HS-27A (cell line): ENCODE measurements at places on chromosomes 16 and 17.

GRCh38 chr16:73545755-73546154, 497.8 kb upstream of the ZFHX3 start:
- no peak for DNase-seq

DNA sequence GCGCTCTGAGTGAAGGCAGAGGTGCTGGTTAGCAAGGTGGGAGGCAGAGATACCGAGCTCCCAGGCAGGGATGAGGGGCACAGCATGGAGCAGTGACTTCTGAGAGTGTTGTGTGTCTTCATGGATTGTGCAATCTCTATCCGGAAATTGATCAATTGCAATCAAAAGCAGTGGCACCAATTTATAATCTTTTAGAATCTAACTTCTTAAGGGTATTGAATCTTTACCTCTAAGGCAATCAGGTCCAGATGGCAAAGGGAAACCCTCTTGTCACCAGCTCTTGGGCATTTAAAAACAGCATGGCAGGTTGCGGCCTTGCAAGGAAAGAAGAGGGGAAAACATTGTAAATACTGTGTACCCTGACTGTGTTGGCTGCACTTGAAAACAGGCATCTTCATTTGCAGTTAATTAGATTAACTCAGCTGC, 58.0 kb upstream of the MRTFB start:
- no peak for DNase-seq

DNA sequence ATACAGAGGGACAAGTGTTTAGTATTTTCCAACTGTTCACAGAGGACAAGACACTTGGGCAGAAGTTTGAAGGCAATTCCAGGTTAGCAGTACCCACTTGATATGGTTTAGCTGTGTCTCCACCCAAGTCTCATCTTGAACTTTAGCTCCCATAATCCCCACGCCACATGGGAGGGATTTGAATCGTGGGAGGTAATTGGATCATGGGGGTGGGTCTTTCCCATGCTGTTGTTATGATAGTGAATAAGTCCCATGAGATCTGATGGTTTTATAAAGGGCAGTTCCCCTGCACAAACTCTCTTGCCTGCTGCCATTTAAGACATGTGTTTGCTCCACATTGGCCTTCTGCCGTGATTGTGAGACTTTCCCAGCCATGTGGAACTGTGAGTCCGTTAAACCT, 668.9 kb downstream of the MAF start:
- no peak for DNase-seq

- no peak for DNase-seq
Observed at GRCh38 chr16:71840052-71840451, 5.7 kb upstream of the ATXN1L start.

DNA sequence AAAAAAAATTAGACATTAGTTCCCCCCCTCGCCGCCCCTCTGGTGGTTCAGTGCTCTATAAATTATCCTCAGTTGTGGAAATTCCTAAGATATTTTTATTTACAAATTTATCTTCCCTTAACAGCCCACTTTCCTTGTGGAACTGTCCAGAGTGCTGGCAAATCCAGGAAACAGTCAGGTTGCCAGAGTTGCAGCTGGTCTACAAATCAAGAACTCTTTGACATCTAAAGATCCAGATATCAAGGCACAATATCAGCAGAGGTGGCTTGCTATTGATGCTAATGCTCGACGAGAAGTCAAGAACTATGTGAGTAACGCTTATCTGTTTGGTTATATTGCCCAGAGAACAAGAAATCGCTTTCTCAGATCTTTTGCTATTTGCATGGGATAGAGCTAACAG, 2.9 kb downstream of the KPNB1 start:
- no peak for DNase-seq

DNA sequence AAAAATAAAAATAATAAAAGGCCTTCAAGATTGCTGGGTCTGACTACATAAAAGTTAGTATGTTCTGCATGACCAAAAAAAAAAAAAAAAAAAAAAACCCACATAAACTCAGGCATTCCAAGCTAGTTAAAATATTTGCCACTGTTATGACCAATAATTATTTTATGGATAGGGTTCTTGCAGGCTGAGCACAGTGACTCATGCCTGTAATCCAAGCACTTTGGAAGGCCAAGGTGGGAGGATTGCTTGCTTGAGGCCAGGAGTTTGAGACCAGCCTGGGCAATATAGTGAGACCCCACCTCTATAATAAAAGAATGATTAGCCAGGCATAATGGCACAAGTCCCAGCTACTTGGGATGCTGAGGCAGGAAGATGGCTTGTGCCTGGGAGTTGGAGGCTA, 8.1 kb downstream of the SCNN1B start:
- DNase-seq = no peak

DNA sequence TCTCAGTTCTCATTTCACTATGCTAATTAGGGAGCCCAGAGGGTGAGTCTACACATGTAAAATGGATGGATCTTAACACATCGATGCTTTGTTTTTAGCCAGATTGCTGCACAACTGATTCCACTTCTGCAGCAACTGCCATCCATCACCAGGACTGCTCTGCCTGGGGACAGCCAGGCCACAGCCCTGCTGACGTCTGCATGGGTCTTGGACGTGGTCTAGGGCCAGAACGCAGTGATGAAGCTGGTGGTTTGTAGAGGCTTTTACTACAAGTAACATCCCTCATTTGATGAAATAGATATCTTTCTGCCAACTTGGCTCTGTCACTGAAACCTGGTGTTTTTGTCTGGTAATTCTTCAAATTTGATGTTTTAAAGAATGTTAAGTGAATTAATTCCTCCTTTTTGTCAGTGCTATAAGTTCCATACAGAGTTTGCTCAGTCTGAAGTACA, 50.6 kb downstream of the MARCHF10 start:
- no peak for DNase-seq

DNA sequence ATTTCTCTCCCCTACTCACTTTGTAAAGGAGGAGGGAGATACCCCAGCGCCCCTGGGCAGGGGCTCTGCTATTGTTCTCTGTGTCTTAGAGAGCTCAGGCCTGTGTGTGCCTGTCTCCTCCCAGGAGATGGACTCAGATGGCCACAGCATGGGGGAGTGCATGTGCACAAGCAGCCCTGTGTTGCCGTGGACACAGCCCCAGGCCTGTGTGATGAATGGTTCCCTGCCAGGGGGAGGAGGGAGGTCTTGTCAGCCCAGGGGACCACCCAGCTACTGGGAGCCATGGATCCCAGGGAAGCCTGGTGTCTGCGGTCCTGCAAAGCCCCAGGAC, 26.3 kb downstream of the GINS2 start:
- DNase-seq = no peak

- DNase-seq = no peak
Observed at GRCh38 chr16:1559446-1559975, 26.0 kb downstream of the TMEM204 start.

DNA sequence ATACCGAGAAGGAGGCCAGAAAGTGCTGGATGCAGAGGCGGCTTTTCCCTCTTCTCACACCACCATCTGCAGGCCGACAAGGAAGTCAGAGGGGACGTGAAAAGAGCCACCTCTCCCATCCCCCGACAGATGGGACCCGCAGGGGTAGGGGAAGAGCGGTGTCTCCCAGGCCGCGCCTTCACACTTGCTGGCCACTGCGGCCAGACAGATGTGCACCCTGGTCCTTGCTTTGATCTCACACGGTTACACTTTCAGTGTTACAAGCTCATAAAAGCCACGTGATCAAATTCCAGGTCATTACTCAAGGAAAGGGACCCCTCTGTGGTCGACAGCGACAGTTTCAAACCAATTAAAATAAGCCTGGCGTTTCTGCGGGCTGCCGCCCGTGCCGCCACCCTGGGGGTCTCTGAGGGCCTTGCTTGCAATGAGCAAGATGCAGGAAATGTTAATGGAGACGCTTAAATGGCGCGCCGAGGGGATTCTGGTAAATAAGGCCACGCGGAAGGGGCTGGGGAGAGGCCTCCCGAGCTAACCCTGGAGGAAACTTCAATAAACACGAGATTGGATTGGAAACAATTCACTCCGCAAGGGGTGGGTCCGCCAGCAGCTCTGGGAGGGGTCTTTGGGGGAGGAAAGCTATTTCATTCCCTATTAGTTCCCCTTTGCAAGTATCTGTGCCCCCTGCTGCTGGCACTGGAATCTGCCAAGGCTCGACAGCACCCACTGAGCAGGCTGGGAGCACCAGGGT, 240.9 kb downstream of the ENGASE start:
- DNase-seq = no peak

- DNase-seq = no peak
Observed at GRCh38 chr17:76271669-76272540, 6.8 kb downstream of the UBALD2 start.

GRCh38 chr17:46964315-46965265, 14.5 kb downstream of the RPRML start:
- no peak for DNase-seq

DNA sequence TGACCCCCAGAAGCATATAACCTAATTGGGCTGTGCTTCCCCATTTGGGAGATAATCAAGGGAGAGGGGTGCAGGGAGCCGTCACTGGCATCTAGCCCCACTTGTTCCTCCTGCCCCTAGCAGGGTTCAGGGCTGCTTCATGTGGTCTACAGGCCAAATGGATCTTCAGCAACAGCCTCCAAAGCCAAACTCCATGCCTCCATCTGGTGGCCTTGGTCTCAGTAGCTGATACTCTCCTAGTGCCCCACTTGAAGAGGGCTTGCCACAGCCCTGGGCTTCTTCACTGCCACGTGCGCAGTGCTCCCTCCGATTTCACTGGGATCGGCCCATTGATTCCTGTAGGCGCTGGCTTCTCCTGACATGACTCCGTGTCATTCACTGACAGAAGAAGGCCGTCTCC, 24.6 kb downstream of the LYRM9 start:
- no peak for DNase-seq

DNA sequence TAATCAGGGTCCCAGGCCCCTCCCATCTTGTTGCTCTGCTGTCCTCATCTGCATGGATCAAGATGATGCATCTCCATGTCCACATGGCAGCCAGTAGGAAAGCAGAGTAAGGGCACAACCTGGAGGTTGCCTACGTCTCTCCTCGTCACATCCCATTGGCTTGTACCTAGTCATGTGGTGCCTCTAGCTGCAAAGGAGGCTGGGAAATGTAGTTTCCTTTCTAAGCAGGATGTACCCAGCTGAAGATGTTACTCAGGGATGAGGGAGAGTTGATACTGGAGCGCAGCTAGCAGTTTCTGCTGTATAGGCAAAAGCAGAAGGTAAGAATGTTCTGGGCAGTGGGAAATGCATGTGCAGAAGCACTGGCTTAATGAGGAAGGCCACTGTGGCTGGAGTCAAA, 20.8 kb downstream of the ABCC1 start:
- no peak for DNase-seq

DNA sequence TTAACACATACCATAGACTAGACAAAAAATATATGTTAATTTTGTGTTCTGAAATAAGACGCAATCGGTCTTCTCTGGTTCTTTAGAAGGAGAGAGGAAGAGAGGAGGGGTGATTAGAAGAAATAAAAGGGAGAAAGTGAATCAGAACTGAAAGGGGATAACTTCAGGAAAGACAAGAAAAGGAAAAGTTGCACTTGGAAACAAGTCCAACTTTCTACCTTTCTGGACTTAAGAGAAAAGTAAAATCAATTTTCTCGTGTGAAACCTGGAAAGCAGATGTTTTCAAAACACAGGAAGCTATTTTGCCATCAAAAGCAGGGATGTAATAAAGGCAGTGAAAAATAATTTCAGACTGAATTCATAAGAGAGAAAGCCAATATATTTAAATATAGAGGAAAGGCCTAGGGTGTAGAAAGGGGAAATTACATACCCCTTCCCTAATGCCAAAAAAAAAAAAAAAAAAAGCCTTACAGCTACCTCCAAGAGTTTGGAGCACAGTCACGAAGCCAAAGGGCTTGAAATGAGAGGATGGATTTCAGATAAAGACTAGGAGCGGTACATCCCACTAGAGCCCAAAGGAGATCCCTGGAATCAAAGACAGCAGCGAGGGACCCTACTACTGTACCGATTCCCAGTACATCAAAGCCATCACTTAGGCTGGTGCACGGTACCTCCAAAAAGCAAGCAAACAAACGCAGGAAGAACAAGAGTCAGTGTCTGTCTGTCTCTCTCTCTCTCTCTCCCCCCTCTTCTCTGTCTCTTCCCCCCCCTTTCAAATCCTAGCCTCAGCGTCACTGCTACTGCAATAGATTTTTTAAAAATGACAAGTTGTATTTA, 12.1 kb upstream of the ZFHX3 start:
- DNase-seq = no peak

DNA sequence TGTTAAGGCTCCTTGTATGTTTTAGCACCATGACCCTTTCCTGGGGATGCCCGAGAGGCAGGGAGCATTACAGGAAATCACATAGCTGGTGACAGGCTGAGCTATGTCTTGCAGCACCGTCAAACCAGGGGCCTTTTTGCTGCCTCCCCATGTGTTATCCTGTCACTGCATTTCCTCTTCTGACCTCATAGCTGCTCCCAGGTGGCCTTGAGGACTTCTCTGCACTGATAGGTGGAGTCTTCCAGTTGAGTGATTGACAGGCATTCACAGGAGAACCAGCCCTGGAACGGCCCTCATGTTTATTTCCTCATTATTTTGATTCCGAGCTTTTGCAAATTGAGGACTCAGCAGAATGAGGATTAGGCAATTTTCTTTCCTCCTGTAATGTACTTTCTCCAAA, 349.6 kb downstream of the HAPSTR1 start:
- DNase-seq = no peak

- DNase-seq = no peak
Observed at GRCh38 chr17:78583091-78583490, 5.9 kb upstream of the DNAH17 start.

GRCh38 chr16:85821390-85822135, 22.1 kb downstream of the COX4I1 start:
- peak; percentile 7 for DNase-seq

GRCh38 chr17:72724267-72724666, 368.2 kb downstream of the SLC39A11 start:
- no peak for DNase-seq

DNA sequence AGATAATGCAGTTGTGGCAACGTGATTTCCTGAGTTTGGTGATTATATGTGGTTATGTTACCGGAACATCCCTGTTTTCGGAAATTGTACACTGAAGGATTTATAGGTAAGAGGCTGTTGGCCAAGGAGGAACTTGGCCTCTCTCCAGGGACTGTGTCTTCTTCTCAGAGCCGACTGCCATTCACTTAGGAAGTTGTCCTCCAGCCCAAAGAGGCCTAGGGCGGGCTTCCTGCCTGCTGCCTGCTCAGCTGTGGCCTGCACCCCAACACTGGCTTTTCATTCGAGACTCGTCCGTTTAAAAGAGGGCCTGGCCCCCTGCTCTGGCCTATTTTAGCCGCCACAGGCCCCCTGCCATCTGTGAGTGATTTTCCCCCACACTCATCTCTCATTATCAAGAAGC, 64.3 kb downstream of the ZDHHC7 start:
- no peak for DNase-seq

GRCh38 chr16:70694088-70694867, 8.4 kb upstream of the MTSS2 start:
- peak; percentile 95 for DNase-seq

- no peak for DNase-seq
Observed at GRCh38 chr16:1407753-1408152, 6.8 kb downstream of the UNKL start.

DNA sequence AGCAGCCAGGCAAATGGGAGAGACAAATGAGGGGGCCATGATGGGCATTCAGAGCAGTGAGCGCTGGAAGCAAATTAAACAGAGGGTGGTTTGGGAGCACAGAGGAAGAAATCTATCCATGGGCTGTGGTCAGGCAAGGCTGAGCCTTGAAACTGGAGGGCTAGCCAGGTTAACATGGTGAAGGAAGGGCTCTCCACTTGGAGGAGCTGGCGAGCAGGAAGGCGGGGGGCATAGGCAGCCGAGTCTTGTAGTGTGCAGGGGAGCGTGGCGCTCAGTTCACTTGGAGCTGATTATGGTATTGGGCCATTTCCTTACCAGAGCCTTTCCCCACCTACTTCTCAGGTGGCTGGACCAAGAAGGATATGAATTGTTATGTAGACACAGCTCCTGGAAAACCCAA, 189.7 kb downstream of the SNX29 start:
- no peak for DNase-seq

- DNase-seq = no peak
Observed at GRCh38 chr17:43114151-43114552, 11.0 kb downstream of the BRCA1 start.
